ENCODE measurements at places on chromosomes 5 and 9.

DNA sequence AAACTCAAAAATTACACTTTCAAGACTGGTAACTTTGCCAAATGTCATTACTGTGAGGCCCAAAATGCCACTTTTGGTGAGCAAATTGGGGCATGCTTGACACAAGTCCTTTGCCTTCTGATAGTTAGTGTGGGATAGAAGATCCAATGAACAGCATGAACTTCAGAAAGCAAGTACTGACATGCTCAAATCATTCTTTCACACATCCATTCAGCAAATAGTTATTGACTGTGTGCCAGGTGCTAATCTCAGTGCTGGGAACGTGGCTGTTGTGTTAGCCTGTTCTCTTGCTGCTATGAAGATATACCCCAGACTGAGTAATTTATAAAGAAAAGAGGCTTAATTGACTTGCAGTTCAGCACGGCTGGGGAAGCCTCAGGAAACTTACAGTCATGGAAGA lies 247.0 kb downstream of the CHSY3 start:
- DNase-seq, result no peak

- DNase-seq, result no peak
Measured at GRCh38 chr5:181039931-181040630, at the start of gene BTNL9. TSS of gene BTNL9 (plus strand) at chr5:181040266. CDS start at chr5:181045490, 5,224 bp downstream.

GRCh38 chr5:73037545-73037944 lies 81.7 kb downstream of the FCHO2 start:
- no peak for DNase-seq

DNA sequence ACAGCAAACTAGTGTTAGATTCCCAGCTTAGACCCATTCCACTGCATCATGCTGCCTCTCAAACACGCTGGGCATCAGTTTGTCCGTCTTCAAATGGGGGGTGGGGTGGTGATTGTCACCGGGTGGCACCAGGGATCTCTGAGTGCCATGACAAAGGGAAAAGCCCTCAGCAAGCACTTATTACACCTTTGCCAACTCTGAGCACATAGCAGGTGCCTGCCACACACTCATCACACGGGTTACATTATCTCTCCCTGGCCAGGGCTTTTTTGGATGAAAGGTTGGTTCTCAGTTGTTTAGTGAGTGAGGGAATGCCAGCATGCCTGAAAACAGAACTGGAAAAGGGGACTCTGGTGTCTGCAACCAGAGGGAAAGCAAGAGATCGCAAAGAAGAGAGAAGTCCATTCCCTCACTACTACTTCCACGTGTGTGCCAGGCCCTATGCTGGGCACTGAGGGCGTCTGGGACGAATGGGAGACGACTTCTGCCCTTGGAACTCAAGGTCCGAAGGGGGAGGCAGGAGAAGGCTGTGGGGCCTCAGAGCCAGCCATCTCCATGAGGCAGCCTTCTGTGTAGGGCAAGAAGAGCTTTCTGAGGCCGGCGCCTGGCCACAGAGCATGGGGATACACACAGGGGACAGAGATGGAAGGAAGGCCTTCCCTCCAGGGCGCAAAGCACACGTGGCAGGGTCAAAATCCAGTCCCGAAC lies 48.9 kb downstream of the PAX5 start:
- no peak for DNase-seq

- no peak for DNase-seq
Measured at GRCh38 chr5:79829260-79829659, 139.6 kb downstream of the CMYA5 start.

DNA sequence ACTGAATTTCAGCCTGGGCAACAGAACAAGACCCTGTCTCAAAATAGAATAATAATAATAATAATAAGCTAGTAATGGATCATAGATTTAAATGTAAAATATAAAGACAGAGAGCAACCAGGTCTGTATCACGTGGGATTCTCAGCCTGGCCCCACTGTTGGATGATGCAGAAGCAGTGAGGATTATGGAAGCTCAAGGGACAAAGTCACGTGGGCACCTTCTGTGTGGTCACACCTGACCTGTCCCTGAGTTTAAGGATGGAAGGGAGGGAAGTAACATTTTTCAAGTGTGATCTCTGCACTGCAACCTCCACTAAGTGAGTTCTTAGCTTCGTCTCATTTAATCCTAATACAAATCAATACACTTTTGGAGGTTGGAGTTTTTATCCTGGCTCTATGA lies 212.5 kb upstream of the IER5L start:
- no peak for DNase-seq

- DNase-seq, result no peak
Measured at GRCh38 chr9:133956520-133957076, 35.5 kb downstream of the VAV2 start.

DNA sequence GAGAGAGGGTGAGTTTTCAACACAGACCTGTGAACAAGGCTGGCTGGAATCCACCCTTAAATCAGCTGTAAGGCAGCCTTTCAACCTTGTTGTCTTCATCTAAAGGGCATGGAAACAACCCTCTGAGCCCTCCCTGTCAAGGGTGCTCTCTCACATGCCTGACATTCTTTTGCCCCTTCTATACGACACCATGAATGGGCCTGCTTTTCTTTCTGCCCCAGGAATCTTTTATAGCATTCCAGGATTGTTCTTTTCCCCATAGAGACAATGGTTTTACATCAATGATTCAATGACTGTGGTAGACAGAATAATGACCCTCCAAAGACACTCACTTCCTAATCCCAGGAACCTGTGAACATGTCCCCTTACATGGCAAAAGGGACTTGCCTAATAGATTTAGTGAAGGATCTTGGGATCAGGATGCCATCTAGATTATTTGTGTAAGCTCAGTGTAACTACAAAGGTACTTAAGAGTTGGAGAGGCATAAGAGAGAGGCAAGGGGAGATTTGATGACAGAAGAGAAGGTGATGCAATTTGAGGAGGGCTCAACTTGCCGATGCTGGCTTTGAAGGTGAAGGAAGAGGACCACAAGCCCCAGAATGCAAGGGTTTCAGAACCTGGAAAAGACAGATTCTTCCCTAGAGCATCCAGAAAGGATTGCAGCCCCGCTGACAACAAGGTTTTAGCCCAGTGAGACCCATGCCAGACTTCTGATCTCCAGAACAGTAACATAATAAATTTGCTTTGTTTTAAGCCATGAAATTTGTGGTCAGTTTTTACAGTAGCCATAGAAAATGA lies 29.2 kb upstream of the HMHB1 start:
- no peak for DNase-seq

DNA sequence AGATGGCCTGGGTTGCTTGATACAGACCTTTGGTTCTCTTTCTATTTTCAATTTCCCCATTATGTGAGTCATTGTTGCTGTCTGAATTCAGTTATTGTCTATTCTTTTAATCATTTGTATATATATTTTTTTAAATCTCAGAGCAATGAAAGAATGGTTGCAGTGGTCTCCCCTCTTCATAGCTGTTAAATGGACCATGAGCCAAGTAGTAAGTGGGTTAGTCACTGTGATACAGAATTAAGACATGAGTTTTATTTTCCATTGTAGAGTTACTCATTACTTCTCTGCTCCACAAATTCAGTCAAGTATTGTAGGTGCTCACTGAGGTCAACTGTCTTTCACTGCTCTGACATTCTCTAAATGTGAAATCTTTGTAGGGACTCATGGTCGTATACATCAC lies 174.6 kb upstream of the GRAMD2B start:
- DNase-seq, result no peak

- no peak for DNase-seq
Measured at GRCh38 chr5:21711866-21712758, 1141.0 kb downstream of the CDH12 start.

- DNase-seq, result no peak
Measured at GRCh38 chr5:179620293-179620692, 3.2 kb downstream of the HNRNPH1 start.

GRCh38 chr9:129191234-129191633 lies 13.2 kb upstream of the IER5L start:
- no peak for DNase-seq

GRCh38 chr9:131997076-131997475 lies 82.6 kb downstream of the MED27 start:
- DNase-seq, result no peak

- no peak for DNase-seq
Measured at GRCh38 chr5:179777909-179778308, 15.9 kb upstream of the LTC4S start.

- DNase-seq, result no peak
Measured at GRCh38 chr5:10981932-10982331, 220.9 kb upstream of the DAP start.

GRCh38 chr5:132433141-132433540 lies 57.4 kb downstream of the IRF1 start:
- no peak for DNase-seq

GRCh38 chr9:83537331-83538171 lies 650 bp downstream of the FRMD3 start:
- DNase-seq, result no peak

GRCh38 chr5:170443624-170444023 lies 54.5 kb upstream of the KCNMB1 start:
- DNase-seq, result no peak

All from naive thymus-derived CD8-positive, alpha-beta T cell (primary cell).